ENCODE measurements at places on chromosomes 16 and 17.

DNA sequence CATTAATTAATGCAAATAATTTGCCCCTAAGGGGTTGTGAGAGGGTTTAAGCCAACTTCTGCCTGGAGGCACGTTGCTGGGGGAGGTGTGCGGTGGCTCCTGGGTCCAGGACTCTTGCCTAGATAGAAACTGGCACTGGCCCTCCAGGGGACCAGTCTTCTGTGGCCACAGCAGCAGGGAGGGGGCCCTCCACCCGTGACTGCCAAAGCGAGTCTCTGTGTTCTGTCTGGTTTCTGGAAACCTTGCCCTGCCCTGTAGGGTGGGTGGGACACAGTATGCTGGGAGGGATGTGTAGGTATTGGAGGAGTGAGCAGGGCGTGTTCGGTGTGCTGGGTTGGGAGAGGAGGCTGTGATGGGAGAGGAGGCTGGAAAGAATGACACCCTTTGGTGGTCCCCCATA is 78.8 kb downstream of the TBC1D16 start:
- DNase-seq = no peak

DNA sequence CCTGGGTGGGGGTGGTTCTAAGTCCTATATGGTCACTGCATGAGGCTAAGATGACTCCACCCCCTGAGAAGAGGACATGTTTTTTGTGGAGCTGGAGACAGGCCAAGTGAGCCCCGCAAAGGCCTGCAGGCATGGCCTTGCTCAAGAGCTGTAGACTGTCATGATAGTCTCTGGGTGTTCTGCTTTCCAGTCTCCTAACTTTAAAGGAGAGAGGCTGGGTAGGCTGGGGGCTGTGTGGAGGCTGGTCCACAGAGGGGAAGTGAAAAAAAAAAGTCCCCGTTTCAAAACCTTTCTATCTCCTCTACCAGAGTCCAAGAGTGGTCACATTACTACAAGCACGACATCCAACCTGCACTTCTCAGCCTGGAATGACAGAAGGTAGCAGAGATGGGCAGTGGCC is 27.1 kb downstream of the CDRT4 start:
- DNase-seq = no peak

DNA sequence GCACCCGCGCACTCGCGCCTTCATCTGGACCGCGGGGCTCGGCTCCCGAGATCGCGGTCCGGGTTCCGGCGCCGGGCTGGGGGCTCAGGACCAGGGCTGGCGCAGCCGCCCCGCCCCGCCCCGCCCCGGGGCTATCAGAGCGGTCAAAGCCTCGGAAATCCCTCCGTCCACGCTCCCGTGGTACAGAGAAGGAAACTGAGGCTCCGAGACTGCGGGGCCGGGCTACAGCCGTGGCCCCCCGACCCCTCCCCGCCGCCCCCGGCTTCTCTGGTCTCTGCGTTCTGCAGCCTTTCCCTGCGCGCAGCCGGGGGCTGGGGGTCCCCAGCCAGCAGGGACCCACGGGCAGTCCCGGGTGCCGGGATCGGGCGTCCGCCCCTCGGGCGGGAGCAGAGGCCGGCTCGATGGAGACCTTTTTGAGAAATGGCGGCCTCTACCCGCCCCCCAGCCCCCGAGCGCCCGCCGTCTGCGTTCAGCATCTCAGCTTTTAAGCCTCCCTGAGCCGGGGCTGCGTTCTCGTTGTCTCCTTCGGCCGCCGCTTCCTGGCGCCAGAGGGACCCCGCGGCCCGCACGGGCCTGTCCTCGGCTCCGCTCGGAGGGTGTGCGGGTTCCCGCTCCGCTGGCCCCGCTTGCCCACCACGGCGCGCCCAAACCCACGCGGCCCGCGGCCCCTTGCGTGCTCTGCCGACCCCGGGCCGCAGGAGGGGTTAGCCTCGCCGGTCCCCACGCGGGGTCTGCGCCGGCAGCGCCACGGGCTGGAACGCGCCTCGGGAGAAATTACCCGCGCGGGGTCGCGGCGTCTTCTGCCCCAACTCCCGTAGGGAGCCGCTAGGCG is 1.5 kb upstream of the NPTX1 start:
- no peak for DNase-seq

- DNase-seq = no peak
These were observed 3.9 kb downstream of the GPR179 start for GRCh38 chr17:38339891-38340290.

DNA sequence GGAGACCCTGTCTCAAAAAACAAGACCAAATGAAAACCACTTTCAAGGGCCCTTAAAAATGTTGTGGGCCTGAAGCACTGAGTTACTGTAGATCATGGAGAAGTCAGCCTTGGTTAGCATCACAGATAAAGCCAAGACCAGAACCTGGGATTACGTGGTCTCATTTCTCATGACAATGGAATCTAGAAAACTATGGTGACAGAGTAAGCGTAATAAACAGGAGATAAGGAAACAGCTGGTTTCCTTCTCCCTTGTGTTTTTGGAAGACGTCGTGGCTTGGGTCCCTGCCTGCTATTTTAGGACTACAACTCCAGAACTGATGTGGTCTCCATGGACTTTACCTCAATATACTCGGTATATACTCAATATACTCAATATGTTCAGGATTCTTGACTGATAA is 180.7 kb upstream of the ZFHX3 start:
- no peak for DNase-seq

GRCh38 chr17:57676543-57676942 is 68.6 kb downstream of the CCDC182 start:
- DNase-seq = no peak

GRCh38 chr16:7921345-7921744 is 588.7 kb downstream of the RBFOX1 start:
- no peak for DNase-seq

DNA sequence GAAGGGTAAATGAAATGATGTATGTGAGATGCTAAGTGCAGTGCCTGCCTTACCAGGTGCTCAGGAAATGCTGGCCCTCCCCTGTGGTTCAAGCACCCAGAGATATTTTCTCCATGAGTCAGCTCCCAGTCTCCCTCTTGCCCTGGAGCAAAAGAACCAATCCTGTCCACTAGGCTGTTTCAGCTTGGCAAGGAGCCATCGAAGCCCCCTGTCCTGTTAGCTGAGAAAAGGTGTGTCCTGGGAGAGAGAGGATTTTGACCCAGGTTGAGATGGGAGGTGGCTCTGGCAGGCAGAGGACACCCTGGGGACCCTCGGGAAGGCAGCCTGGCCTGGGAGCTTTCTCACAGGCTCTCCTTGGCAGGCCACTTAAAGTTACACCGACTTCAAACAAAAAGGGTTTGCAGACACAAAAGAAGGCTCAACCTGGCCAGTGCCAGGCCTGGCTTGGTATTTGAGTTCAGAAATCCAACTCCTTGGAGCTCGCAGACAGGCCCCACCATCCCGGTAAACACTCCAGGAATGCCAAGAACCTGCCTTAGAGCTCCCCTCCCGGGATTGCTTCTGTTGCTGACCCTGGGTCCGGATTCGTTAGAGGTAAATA is 29.6 kb downstream of the NTN1 start:
- DNase-seq = no peak

DNA sequence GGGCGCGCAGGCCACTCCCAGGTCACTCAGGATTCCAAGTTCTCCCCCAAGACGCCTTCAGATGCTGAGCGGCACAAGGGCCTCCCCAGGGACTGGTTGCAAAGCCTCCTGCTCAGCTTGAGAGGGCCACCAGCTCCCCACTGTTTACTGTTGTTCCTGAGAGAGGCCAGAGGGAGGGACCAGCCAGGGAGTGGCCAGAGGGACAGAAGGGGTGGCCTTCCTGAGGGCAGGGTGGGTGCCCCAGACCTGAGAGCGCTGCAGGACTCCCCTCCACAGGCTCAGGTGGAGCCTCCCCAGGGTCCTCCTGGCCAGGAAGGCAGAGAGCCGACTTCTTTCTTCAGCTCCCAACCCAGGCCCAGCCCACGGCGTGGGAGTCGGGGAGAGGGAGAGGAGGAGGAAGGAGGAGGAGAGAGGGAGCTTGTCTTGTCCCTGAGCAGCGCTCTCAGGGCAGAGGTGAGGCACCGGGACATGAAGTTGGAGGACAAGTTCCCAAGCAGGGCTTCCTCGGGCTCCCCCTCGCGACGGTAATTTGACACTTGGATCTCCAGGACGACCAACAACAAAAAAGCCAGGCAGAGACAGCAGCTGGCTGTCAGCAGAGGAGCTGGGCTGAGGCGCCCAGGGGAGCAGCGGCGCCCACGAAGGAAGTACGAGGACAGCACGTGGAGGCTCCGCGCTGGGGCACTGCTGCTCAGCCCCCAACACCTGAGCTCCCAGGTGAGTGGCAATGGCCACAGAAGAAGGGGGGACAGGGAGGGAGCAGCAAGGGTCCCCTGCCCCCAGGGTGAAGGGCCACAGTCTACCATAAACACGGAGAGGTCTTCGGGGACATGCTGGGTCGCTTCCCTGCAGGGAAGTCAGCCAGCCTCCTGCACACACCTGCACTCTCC is 497 bp downstream of the SMIM5 start:
- peak; percentile 31 for DNase-seq

DNA sequence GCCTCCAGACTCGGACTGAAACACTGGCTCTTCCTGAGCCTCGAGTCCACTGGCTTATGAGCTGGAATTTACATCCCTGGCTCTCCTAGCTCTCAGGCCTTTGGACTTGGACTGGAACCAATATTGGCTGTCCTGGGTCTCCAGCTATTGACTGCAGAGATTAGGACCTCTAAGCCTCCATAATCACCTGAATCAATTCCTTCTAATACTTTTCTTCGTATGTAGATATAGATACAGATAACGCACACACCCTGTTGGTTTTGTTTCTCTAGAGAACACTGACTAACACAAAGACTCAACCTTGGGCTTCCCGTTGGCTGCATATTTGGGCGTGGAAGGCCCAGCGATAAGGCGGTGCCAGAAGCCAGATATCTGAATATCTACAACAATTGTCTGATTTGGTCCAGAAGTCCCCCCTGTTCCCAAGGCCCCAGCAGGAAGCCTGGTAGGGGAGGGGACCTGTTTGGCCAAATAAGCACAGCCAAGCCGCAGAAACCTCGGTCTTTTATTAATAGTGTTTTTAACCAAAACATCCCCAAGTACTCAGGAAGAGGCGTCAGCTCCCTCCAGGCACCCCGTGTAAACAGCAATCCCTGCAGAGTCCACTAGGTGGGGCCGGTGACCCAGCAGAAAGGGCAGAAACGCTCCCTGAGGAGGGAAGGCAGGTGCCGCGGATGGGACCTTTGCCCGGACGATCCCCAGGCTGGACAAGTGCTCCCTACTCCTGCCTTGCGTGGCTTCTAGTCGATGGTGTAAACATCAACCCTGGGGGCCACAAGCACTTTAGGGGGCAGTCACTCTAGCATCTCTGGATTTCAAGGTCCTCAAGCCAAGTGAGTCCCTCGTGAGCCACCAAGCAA is 57.0 kb downstream of the ABR start:
- peak; percentile 63 for DNase-seq

- DNase-seq = no peak
These were observed 12.1 kb downstream of the UBE2O start for GRCh38 chr17:76440751-76441362.

DNA sequence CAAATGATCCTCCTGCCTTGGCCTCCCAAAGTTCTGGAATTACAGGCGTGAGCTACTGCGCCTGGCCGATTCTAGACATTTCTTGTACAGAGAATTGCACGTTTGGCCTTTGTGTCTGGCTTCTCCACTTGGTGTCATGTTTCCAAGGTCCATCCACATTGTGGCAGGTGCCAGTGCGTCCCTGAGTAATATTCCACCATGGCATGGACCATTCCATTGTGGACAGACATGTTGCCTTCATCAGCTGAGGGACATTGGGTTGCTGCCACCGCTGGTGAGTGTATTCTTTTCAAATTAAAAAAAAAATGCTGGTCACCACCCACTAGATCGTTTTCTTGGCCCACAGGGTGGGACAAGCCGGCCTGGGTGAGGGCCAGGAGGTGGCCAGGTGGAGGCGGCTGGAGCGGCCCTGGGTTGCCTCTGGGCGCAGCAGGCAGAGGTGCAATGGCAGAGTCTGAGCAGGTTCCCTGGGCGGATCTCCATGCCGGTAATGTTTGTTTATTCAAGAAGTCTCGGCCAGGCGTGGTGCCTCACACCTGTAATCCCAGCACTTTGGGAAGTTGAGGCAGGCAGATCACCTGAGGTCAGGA is 274.1 kb downstream of the SEC14L1 start:
- no peak for DNase-seq

Measured in stimulated activated naive B cell treated with anti-CD40 and anti-IgM and Interleukin-4, amounts not matched to agents 10 μg/mL and 1 μg/mL and 100 μg/mL, for 72 hours (primary cell).